Gastrocnemius medialis (tissue), 4 donors: ENCODE measurements at places on chromosomes 5 and 9. TPM values are rescaled to one million over a fixed set of nuclear protein-coding genes. Genes with fewer than 3 reads are reported as not detected.
A peak's percentile ranks its signal among the peaks of the same experiment; 100 is the strongest.

DNA sequence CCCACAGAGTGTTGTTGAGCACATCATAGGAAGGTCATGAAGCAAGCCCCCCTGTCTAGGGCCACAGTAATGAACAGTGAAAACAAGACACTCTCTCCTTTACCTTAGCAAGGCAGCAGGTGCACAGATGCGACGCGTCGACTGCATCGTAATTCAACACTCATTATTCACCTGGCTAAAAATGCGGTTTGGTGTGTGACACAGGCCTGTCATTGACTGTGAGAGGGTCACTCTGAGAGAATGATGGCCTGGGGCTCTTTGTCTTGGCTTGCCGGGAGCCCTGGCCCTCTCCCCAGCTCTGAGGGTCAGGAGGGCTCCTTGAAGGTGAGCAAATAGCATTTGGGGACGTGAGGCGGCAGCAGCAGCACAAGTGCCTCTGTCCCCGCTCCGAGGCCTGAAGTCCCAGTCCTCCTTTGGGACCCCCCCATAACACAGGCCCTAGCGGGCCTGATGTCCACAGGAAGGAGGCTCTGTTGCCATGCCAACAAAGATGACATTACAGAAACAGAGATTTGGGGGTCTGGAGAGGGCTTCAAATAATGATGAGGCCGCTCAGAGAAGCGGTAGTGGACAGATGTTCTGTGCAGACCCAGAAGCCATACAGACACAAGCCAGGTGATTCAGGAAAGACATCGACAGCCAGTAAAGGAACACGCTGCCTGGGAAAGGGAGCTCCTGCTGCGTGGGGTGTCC, 46.7 kb downstream of the SHB start:
- H3K27me3 ChIP-seq, result no peaks in the 10 kb centered on the region
- H3K27ac ChIP-seq, result no peak overlapping the region
- H3K36me3 ChIP-seq, result no peaks in the 10 kb centered on the region

GRCh38 chr9:109481856-109482255, 16.3 kb downstream of the PTPN3 start:
- peaks cover 39% of the 10 kb centered on the region for H3K4me1 ChIP-seq
- H3K27ac ChIP-seq, result no peak overlapping the region
- H3K36me3 ChIP-seq, result no peaks in the 10 kb centered on the region
- peak; percentile 50 for DNase-seq

INSL4 gene
- not detected for total RNA-seq

TNFAIP8 gene
- total RNA-seq, result 0.20 TPM
